Stimulated activated CD4-positive, alpha-beta T cell treated with anti-CD3 and anti-CD28 coated beads, Interleukin-15, amount 100 ng/mL, for 48 hours (primary cell): ENCODE measurements at places on chromosomes 12 and 14.

DNA sequence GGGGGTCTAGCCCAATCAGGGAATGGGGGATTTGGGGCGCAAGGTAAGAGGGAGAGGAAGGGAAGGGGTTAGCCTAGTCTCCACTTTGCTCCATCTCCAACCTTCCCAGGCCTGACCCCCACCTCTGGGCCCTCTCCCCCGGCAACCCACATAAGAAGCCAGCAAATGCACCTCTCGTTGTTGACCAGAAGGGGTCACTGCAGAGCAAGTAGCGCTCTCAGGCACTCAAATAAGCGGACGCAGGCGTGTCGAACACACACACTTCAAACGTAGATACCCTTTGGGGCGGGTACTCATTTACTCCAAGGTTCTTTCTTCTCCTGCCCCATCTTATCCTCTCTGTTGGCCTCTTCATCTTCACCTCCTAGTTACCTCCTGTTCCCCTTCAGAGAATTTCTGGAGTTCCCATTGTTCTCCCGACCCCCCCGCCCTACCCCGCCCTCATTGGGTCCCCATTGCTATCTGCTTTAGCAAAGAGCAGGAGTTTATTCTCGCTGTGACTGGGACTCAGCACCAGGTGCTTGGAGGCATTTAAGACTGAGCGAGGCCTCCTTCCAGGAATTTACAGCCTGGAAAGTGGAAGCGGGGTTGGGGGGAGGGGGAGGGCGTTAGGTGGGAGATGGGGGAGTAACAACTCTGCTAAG lies 1.5 kb upstream of the SRRM4 start:
- peak; percentile 2 for DNase-seq

- DNase-seq: no peak
These were observed 26.9 kb downstream of the NRXN3 start for GRCh38 chr14:78197051-78197450.

- DNase-seq: no peak
These were observed 665 bp downstream of the RHOF start for GRCh38 chr12:121792607-121793439.

DNA sequence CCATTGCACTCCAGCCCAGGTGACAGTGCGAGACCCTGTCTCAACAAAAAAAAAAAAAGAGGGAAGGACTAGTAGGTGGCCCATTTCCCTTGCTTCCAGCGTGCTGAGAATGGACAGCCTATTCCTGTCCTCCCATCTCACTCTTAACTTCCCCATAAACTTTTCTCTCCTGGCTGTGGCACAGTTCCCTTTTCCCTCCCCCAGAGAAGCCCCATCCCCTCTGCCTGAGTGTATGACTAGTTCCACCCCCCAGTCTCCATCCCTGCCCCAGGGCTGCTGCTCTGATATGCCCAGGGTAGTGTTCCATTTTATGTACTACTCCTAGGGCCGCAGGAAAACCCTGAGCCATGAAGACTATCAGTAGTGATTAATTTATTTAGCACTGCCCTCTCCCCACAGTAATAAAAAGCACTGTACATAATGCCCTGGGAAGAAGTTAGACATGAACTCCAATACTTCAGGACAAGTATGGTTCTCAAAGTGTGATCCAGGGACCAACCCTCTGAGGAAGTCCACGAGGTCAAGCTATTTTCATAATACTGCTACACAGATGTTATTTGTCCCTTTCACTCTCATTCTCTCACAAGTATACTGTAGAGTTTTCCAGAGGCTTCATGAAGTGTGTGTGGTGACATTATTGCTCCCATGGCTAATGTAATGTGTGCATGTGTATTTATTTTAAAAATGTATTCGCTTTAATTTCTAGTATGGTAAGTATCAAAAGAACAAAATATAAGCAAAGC lies 11.5 kb upstream of the CHD4 start:
- DNase-seq: no peak

- no peak for DNase-seq
These were observed 452.6 kb downstream of the ZFP36L1 start for GRCh38 chr14:68340262-68340661.

GRCh38 chr12:119691202-119691810 lies 23.4 kb downstream of the PRKAB1 start:
- DNase-seq: no peak

DNA sequence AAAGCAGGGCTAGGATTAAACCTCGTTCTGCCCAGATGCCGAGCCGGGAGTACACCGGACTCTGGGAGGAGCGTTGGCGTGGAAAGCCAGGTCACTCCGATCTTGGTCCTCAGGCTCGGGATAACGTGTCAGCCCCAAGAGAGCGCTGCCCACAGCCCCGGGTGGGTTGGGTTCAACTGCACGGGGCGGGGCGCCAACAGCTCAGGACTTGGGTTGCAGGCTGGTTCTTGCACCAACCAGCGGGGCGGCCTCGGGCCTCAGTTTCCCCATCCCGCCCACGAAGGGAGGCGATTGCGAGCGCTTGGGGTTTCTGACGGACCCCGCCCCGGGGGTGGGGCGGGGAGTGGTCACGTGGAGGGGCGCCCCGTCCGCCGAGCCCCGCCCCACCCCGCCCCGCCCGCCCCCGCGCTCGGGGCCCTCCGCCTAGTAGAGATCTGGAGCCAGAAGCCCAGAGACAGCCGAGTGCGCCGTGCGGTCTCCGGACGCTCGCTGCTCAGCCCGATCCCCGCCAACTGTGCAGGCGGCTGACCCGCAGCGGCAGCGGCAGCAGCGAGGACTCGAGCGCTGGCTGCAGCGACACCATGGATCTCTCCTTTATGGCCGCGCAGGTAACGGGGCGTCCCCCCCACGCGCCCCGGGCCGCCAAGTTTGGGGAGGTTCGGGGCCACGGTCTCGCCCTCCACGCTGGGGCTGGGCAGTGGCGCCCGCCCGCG lies at the start of gene C14orf132:
Gene C14orf132 (plus strand): TSS at position 443 of the 713 bp plus-strand sequence. CDS start 139 bp downstream, at position 582.
- no peak for DNase-seq
